ENCODE measurements at places on chromosomes 13 and 19.

DNA sequence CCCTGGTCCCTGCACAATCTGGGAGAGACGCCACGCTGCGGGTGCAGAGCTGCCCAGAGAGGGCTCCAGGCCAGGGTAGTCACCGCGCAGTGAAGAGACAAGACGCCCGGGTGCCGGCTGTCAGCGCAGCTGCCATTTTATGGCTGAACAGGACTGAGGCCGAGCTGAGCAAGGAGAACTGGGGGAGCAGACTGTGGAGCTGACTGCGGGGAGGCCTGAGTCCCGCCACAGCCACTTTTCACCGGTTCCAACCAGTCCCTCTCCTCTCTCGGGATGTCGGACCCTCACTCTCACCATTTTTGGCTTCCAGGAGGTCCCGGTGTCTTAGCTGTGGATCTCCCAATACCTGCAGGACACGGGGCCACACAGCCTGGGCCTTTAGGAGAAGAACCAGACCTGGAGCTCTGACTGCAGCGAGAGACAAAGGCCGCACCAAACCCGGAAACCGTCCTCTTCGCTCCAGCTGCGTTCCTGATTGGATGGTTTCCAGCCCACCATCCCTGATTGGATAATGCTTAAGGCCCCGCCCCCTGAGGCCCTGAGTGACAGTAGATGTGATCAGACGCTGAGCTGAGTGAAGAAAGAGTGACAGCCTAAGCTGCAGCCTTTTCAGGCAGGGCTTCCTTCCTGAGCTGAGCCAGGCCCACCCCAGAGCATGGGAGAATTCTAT is at the start of gene ZNF626:
ZNF626 (minus strand) TSS at position 422 of the 670 bp plus-strand sequence; CDS start at position 297, 125 bp downstream.
- DNase-seq: peak; percentile 78

DNA sequence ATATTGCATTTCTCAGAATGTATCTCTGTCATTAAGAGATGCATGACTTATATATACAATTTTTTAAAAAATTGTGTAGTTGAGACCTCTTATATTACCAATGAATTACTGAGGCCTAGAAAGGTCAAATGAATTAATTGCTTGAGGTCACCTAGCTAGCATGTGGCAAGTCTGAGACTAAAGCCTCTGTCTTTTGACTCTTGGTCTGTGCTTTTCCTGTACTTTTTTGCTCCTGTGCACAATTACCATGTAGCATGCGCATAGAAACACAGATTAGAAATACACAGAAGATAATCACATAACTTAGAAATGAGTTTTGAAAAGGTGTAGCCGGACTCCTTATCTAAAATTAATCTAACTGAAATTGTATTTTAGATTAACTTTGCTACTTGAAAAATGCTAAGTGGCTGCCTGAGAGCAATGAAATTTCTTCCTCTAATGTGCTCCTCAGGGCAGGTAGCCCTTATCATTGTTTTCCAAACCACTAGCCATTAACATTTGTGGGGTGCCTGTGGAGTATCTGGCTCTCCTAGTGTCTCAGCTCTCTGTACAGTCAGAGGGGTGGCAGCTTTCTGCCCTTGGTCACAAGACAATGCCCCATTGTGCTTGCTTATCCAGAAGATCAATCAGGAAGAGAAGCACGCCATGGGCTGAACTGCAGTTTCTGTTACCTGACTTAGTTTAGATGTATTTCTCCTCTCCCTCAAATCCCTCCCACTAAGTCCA is 119.6 kb downstream of the RFC3 start:
- DNase-seq: no peak

DNA sequence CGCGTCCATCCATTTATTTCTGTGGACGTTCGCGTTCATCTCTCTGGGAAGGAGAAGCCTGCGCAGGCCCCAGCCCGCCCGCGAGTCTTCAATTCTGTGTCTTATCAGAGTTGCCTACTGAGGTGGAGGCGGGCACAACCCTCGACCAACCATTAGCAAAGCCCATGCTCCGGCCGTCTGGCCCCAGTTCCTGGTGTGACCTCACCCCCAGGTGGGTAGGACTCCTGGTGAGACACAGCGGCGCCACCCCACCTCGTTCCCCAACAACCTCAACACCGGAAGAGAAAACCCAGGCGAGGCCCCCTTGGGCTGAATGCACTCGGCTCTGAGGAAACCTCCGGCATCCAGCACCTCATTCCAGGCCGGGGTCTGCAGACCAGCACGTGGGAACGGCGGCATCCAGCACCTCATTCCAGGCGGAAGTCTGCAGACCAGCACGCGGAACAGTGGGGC is 14.7 kb downstream of the ZNF787 start:
- DNase-seq: no peak

GRCh38 chr19:39467941-39468340 is 12.7 kb upstream of the TIMM50 start:
- DNase-seq: no peak

- DNase-seq: no peak
These were observed 38.6 kb upstream of the POP4 start for GRCh38 chr19:29567366-29567915.

DNA sequence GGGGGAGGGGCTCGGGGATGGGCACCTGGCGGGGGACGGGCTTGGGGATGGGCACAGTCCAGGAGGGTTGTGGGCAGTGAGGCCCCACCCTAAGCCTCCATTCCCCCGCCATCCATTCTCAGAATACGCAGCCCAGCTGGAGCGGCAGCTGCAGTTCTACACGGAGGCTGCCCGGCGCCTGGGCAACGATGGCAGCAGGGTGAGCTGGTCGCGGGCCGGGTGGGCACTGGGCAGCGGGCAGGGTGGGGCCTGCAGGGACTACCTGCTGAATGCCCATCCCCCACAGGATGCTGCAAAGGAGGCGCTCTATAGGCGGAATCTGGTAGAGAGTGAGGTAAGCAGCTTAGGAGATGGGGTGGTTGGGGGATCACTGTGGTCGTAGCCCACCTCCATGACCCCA is 8.3 kb downstream of the PODNL1 start:
- no peak for DNase-seq

DNA sequence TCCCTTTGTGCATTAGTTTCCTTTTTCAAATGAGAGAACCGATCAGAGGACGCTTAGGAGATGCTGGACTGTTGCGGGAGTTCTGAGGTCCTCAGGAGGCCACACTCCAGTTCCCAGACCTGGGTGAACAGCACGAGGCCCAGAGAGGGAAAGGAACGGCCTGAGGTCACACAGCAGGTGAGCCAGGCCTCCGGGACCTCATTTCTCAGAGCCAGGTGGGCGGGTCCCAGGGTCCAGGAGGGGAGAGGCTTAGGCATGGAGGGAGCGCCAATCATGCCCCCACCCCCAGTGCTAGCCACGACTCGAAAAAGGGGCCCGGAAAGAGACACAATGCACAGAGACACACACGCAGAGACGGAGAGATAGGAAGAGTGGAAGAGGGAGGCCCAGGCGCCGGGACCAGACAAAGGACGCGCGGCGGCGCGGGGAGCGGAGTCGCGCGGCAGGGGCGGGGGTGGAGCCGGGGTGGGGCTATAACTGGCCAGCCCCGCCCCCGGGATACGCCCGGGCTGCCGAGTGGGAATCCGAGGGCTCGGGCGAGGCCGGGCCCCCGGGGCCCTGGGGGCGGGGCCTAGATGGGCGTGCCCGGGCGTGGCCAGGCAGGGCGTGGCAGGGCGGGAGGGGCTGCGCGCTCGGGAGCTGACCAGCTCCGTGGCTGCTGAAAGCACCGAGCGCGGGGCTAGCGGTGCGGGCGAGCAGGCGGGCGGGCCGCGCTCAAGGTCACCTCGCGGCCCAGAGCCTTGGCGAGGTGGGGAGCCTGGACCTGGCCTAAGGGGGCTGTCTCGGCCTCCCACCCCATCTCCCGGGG is 1.6 kb downstream of the ELAVL3 start:
- no peak for DNase-seq

- no peak for DNase-seq
These were observed 148.3 kb downstream of the POSTN start for GRCh38 chr13:37450276-37450675.

DNA sequence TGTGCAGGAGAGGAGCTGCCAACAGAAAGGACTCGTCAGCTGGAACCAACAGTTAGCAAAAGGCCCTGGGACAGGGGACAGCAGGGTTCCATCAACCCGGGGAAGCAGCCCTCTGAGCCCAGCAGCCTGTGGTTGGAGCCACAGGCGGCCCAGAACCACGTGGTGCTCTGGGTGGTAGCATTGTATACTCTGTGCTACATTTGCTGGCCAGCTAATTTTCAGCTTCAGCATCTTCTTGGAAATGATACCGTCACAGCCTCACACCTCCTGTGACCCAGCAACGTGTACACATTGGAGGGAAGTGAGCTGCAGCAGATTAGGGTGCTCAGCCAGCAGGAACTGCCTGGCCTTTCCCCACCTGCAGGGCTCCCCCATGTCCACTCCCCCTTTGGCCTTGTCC is 13.1 kb upstream of the MTIF3 start:
- no peak for DNase-seq

- peak; percentile 55 for DNase-seq
These were observed 194.1 kb downstream of the TDRD3 start for GRCh38 chr13:60590800-60591747.

DNA sequence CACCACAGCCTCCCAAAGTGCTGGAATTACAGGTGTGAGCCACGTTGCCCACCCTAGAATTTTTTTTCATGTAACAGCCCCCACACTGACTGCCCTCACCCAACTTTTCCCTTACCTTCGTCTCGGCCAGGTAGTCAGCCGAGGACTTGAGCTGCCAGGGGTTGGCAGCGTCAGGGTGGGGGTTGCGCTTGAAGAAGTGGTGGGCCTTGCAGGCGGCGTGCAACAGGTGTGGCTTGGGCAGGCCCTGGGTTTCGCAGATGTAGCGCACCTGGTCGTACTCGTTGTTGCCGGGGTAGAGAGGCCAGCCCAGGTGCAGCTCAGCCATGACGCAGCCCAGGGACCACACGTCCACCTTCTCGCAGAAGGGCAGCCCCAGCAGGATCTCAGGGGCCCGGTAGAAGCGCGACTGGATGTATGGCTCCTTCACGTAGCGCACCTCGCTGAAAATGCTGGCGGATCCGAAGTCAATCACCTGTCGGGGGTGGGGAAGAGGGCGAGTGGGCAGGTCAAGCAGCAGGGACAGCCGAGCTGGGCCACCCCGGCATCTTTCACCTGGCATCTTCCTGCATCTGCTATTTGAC is 6.2 kb downstream of the HIPK4 start:
- DNase-seq: no peak

- peak; percentile 75 for DNase-seq
These were observed 8.9 kb upstream of the CCDC9 start for GRCh38 chr19:47247308-47247990.

GRCh38 chr19:9786819-9787218 is 18.3 kb upstream of the ZNF846 start:
- DNase-seq: no peak

GRCh38 chr13:113879017-113879416 is 15.1 kb upstream of the GAS6 start:
- DNase-seq: no peak
